IPS DF 6.9 (cell line): ENCODE measurements at places on chromosomes 2 and 18.

GRCh38 chr2:184628051-184628450 is 29.7 kb downstream of the ZNF804A start:
- no peak for DNase-seq

DNA sequence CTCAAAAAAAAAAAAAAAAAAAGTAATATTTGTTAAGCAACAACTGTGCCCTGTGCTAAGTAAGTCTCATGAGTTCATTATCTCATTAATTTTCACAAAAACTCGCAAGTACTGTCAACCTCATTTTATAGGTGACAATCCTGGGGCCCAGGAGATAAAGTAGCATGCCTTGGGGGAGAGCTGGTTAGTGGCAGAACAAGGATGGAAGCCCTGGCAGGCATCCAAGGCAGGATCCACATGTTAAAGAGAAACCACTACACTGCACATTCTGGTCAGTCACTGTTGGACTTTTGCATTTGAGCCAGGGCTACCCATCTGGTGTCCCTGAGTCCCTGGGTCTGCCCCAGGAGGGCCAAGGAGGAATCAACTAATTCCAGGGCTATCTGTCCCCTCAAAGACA is 54.6 kb downstream of the ZFP36L2 start:
- no peak for DNase-seq

DNA sequence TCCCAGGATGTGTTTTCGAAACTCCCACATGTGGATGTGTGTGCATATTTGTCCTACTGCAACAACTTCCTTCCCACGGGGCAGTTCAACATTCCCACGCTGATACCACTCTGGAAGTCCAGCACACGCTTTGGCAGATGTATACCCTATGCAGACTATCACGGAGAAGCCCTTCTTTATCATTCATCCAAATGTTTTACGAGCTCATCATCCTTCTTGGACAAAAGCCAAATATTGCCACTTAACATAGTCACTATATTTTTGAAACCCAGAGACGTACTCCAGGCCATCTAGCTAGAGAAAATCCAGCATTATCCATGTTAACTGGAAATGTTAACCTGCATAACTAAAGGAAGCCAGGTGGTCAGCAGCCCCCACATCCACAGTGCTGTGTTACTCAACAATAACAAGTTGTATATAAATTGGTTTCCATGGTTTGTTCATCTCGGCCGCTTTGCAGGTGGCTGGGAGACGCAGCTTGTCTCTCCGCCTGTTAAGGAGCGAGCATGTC is 131.5 kb downstream of the ZNF532 start:
- DNase-seq, result no peak

DNA sequence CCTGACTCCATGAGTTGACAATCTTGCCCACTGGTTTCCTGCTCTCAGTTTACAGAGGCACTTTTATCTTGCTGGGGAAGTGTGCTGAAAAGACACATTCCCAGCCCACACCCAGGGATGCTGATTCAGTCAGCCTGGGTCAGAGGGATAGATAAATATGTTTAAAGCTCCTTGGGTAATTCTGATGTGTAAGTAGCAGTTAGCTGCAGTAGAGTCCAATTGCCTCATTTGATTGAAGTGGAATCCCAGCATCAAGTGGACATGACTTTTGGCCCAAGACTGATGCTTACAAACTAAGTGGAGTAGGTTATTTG is 29.4 kb downstream of the PSD4 start:
- no peak for DNase-seq

DNA sequence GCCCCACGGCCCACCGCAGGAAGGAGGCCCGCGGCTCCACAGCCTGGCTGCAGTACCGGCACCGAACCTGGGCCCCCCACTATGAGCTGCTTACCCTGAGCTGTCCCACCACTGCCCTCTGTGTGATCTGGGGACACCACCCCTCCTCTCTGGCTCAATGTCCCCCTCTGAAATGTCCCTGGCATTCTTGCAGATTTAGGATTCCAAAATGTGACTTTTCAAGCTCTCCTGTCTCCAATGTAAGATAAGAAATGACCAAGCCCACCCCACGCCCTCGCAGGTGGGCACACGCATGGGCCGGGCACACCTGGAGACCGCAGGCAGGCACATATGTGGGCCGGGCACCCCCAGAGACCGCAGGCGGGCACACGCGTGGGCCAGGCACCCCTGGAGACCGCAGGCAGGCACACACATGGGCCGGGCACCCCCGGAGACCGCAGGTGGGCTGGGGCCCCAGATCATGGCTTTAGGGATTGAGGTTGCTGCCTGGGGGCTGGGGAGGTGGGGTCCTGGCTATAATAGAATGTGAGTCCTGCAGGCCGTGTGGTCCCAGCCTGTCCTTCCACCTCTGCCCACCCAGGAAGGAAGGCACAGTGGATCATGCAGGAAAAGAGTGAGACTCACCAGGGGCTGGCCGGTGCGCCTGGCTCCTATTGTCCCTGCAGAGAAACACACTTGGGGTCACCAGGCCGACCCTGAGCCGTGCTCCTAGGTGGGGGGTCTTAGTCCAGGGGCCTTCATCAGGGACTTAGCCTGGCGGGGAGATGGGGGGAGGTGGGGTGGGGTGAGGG is 7.2 kb downstream of the PDCD1 start:
- no peak for DNase-seq

GRCh38 chr2:45841752-45842407 is 190.4 kb downstream of the PRKCE start:
- DNase-seq, result no peak
